ENCODE measurements at places on chromosomes 4 and X.

- no peak for DNase-seq
These were observed 107.2 kb downstream of the ATP11C start for GRCh38 chrX:139825618-139826017.

DNA sequence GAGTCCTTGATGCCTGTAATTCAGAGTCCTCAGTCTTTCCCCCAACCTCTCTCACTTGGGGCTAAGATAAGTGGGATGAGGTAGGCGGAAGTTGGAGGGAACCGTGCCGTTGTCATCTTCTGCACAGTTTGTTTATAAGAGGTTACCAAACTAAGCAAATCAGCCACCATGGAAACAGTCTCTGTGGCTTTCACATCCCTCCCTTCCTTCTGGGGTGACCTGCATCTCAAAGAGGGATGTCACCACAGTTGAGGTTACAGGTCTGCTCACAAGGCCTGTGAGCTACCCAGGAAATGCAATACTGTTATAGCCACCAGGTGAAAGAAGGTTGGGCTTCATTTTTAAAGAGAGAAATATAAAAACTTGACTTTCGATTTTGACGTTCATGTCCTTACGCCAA lies 26.3 kb downstream of the RTL5 start:
- DNase-seq: no peak

DNA sequence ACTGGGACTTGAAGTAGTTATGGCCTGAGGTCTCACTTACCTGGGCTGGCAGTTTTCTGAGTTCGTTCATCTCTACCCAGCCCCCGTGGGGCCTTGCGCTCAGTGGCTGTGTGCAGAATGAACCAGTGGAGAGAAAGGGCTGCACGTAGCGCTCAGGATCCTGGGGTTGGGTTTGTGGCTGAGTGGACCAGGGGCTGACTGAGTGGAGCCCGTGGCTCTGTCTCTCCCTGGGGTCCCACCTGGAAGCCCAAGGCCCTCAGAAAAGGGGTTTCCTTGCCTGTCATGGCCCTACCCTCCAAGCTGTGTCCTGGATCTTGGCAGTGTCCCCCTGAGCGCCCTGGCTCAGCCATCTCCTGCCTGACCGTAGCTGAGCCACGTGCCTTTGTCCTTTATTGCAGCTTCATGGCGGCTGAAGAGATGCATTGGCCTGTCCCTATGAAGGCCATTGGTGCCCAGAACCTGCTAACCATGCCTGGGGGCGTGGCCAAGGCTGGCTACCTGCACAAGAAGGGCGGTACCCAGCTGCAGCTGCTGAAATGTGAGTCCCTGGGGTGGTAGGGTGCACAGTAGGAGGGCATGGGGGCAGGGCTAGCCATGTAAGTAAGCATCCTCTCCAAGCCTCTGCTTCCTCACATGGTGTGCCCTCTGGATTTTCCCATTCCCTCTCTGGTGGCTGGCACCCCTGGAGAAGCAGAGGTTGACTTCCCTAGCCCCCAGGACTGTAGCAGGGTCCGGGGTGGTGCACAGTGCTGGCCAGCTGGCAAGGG lies 23.2 kb upstream of the ADD1 start:
- no peak for DNase-seq

GRCh38 chrX:32185160-32185559 lies 1026.2 kb downstream of the DMD start:
- no peak for DNase-seq

DNA sequence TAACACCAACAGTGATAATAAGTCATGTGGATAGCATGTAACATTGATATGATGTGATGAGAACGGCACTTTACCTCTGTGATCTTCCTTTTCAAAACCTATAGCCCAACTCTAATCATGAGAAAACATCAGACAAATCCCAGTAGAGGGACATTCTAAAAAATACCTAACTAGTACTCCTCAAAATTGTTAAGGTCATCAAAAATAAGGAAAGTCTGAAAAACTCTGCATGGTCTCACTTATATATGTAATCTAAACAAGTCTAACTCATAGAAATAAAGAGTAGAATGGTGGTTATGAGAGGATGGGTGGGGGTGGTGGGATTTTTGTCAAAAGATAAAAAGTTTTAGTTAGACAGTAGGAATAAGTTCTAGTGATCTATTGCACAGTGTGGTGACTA lies 243.9 kb upstream of the GRIA3 start:
- DNase-seq: no peak

GRCh38 chrX:49746306-49746705 lies 50.5 kb upstream of the PAGE1 start:
- no peak for DNase-seq

GRCh38 chr4:25911356-25911755 lies 2.7 kb upstream of the SMIM20 start:
- no peak for DNase-seq

All from GM12891 (cell line).